ENCODE measurements at places on chromosomes 1 and 21.

DNA sequence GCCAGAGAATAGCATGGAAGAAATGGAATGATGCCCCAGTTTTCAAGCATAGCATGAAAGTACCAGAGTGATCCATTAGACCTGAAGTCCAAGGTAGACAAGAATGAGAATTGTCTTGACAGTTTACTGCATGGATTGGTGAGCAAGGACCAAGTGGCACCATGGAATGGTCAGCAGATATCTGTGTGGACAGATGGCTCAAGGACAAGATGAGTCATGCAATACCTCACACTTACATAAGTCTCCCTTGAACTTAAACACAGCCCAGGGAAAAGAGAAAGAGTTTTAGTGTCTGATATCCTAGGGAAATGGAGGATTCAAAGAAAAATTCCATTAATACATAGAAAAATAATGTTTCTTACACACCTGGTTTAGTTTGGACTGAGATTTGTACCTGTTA, 195.2 kb downstream of the MRPL39 start:
- no peak for DNase-seq

GRCh38 chr1:14003552-14003951, 303.6 kb downstream of the PRDM2 start:
- no peak for DNase-seq

DNA sequence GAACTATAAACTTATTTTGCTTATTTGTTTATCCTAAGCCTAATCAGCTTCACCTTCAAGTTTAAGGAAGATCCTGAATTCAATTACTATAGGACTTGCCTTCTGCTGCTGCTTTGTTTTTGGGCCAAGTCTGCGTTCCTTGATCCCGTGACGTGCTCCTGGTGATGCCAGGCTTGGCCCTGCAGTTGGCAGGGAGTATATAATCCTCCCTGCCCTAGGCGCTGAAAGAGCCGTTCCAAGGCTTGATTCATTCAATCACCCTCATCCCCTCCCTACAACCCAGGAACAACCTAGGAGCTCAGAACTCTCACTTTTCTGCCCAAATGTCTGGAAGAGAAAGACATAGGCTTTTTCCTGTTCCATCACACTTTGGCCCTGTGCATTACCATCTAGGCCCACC, 12.4 kb upstream of the LRRN2 start:
- DNase-seq, result no peak

- no peak for DNase-seq
Measured at GRCh38 chr1:179066471-179066870, 15.4 kb upstream of the TOR3A start.

DNA sequence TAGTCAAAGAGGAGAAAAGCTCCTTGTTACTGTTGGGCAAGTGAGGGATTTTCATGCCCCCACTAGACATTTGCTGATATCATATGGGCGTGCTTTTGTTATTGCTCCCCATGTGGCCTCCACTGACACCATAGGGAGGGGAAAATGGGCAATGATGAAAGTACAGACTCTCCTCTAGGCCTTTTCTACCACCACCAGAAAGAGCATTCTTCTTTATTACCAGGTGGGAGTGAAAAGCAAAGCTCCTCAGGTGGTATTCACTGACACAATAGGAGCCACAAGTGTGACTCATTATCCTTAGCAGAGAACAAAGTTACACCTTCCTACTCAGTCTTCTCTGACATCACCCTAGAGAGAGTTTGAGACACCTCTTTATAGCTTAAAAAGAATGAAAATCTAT, 667.1 kb downstream of the LTN1 start:
- DNase-seq, result no peak

DNA sequence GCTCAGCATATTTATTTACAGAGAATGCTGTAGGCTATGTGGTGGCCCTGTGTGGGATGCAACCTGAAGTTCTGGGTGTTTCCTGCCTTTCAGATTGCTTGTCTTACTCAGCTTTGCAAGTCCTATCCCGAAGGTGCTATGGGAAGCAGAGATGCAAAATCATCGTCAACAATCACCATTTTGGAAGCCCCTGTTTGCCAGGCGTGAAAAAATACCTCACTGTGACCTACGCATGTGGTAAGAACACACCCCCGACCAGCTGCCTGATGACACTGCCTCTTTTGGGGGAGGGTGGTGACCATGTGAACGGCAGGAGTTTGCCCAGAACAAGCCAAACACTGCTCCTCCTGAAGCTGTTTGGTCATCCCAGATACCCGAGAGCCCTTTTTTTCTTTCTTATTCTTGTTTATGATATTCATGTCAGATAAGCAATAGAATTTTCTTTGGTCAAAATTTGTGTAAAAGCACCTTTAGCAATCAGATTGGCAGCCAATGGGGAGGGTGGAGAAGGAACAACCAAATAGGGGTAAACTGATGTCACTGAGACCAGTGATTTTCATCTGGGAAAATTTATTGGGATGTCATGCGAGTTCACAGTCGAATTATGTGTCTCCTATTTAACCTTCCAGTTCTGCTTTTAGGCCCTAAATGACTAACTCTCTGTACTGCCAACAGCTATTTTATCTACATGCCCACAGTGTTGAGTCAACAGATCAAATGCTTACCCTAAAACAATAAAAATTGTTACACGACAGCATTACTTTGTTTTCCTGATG, 82.6 kb downstream of the EVA1C start:
- DNase-seq, result no peak

DNA sequence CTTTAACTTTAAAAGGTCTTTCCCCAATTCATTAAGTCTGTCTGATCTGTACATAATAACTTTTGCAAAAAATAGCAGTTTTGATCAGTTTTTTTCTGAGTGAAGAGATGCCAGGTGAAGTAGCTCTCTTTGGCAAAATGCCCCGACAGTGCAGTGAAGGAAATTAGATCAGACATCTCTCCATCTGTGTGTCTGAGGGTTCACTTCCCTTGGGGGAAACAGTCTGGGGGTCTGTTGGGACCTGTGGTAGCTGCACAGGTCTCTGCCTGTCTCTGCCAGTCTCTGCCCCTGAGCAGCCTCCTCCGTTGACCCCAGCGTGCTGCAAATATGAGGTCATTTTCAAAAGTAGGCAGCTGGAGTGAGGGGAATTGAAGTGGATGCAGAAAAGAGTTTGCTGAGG, 54.5 kb downstream of the TBCE start:
- DNase-seq, result no peak

GRCh38 chr1:13540866-13541265, 27.1 kb upstream of the LRRC38 start:
- no peak for DNase-seq

GRCh38 chr1:212700892-212701819, 1.5 kb upstream of the BATF3 start:
- DNase-seq, result peak; percentile 58

DNA sequence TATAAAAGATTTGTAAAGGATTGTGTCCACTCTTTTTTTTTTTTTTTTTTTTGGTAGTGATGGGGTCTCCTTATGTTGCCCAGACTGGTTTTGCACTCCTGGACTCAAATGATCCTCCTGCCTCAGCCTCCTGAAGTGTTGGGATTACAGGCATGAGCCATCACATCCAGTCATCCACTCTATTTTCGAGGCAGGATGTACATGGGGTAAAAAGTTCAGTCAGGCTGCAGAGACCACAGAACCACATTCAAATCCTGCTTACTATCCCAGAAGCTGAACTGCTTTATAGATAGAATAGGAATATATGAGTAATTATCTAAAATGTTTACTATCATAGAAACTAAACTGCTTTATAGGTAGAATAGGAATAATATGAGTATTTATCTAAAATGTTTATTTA, 26.0 kb upstream of the KCNK2 start:
- no peak for DNase-seq

DNA sequence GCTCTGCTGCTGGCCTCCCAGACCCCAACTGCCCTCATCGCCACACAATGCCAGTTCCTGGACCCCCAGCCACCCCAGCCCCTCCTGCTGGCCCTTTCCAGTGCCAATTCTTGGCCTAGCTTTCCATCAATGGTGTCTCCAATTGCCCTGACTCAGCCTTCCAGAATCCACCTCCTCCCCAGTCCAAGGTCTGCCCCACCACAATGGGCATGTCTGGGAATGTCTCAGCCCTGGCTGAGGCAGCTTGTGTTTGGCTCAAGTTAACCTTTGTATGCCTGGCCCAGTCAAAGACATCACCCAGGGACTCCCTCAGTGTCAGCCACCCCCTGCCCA, 16.4 kb downstream of the ALDH4A1 start:
- DNase-seq, result no peak

DNA sequence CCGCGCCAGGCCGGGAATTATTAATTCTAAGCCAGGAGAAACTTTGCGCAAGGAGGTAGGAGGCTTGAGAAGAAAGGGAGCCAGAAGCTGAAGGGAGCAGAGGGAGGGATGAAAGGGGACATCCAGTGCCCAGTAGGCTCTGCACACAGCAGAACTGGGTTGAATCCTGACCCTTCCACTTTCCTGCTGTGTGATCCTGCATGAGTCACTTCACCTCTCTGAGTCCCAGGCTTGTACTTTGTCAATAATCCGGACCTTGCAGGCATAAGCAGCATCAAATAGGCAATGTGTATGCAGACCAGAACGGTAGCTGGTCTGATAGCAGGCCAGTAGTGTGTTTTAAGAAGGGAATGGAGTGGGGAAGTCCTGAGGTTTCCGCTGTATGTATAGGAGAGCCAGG, 25.5 kb upstream of the EPB41 start:
- no peak for DNase-seq

DNA sequence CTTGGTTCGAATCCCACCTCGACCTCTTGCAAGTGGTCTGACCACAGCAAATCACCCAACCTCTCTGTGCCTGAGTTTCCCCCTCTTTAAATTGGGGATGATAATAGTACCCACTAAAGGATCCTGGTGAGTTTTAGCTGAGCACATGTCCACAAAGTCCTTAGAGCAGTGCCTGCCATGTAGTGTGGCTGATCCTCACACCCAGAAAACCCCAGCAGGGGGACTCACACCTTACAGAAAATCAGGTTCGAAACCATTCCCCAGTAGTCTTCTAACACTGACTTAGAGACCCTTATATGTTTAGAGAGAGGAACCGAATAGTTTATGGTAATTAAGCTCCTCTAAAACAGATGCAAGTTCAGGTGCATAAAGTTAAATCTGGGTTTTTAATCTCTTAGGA, 89.0 kb downstream of the CAMTA1 start:
- no peak for DNase-seq

DNA sequence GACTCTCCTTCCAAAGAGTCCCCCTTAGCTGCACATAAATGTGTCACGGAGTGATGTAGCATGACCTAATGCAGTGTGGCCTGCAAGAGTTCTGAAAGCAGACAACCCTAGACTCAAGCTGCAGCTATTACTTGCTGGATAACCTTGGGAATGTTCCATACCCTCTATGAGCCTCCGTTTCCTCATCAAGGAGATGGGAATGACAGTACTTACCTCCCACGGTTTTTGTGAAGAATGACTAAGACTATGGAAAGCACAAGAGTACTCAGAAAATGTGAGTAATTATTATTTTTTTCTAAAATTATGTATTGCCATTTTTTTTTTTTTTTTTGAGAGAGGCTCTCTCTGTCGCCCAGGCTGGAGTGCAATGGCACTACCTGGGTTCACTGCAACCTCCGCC, 3.0 kb downstream of the TTC39A start:
- no peak for DNase-seq

DNA sequence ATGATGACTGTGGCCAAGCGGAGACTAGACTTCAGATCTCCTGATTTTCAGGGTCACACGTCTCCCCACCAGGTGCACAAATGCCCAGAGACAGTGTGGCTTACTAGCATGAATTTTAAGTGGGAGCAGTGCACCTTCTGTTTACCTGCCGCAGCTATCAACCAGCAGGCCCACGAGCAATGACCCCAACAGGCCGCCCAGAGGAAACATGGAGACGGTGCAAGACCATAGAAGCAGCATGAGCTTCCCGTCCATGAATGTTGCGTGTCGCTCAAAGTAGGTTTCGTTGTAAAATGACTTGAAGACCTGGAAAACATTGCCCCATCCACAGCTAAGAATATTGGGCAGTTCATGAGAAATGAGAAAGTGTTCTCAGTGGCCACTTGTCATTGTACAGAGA, 3.5 kb downstream of the SLC2A7 start:
- no peak for DNase-seq

- DNase-seq, result no peak
Measured at GRCh38 chr1:162878000-162878596, 17.1 kb upstream of the CCDC190 start.

GRCh38 chr1:36081926-36082485, 1.9 kb upstream of the TEKT2 start:
- no peak for DNase-seq

DNA sequence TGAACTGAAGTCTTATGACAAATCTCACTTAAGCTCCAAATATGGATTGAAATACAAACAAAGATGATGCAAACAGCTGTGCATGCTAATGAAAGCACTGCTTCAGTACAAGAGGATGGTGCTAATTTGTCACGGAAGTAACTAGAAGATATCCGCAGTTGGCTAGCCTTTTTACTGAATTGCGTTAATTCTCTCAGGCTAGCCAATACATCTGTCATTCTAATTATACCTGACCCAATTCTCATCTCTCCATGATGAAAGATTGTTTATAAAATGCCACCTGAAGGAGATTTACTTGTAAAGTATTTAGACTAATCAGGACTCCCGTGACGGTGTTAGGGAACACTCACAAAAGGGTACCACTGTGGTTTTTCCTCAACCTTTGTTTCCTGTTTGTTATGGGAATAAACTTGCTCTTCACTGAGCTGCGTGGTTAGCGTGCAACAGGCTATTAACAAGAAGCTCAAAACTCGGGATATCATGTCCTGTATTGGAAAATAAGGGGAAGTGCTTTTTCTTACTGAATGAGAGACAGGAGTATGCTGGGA, 162.5 kb downstream of the APP start:
- no peak for DNase-seq

- no peak for DNase-seq
Measured at GRCh38 chr1:17533201-17533600, 6.3 kb upstream of the ARHGEF10L start.

GRCh38 chr1:152188673-152189591, 29.9 kb upstream of the RPTN start:
- peak; percentile 82 for DNase-seq

- DNase-seq, result no peak
Measured at GRCh38 chr1:150018165-150018564, 7.6 kb upstream of the OTUD7B start.

DNA sequence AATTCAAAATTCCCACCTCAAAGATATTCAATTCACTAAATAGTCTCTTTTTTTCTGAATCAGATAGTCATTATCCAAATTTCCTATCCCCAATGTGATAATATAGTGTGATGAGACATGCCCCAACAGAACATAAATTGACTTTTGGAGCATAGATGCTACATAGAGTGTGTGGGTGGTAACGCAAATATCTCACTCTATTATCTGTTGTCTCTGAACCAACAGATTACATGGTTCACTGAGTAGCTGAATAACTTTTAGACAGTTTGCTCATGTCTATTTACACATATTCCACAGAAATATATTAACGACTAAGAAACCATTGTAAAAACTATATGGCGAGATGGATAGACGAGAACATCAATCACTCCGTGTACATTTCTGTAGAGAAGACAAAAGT, 209.9 kb downstream of the BARHL2 start:
- DNase-seq, result no peak

GRCh38 chr1:10598389-10598702, 123.6 kb downstream of the PEX14 start:
- DNase-seq, result no peak
